CD4-positive, alpha-beta T cell (primary cell): ENCODE measurements at places on chromosomes 5 and 9.

DNA sequence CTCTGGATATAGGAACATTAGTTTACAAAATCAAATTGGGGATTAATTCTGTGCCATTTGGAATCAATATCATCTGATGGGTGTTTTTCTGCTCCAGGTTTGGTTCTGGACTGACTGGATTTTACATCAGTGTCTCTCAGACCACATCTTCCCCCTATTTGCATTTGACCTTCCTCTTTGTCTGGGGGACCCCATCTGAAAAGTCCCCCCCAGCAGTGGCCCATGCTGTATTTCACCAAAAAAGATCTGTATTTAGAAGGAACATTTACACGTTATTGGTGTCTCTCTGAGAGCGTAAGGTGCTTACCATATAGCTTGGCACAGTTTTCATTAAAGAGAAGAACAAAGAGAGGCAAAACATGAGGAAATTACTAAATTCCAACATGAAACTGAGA is 215.6 kb upstream of the CLINT1 start:
- DNase-seq = no peak

GRCh38 chr5:74289691-74290090 is 350.8 kb downstream of the ENC1 start:
- no peak for DNase-seq

DNA sequence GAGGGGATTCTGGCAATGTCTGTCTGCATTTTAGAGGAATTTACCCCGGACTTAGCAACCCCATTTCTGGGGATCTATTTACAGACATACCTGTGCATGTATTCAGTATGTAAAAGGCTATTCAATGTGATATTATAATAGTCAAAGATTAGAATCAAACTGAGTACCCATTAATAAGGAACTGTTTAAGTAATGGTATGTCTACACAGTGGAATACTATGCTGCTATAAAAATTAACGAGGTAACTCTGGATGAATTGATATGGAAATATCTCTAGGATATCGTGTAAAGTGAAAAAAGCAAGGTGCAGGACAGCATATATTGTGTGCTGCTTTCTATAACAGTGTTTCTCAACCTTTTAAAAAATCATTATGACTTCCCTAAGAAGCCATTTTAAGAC is 186.9 kb downstream of the SEMA6A start:
- DNase-seq = no peak

DNA sequence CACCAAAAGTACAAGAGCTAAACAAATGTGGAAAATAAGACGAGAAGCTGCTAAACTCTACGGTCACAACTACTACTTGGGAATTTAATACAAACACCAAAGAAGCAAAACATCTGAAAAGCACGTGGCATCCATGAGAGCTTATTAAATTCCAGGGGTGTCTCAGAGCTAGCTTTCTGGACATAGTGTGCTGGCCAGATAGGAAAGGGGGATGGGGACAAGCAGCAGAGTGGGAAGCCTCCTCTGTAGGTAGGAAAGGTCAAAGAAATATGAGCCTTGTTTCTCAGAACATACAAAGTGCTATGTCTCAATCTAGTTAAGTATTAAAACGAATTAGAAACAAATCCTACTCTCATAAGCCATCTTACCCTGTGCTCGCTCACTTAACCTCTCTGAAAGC is 51.3 kb upstream of the GOLPH3 start:
- DNase-seq = no peak

DNA sequence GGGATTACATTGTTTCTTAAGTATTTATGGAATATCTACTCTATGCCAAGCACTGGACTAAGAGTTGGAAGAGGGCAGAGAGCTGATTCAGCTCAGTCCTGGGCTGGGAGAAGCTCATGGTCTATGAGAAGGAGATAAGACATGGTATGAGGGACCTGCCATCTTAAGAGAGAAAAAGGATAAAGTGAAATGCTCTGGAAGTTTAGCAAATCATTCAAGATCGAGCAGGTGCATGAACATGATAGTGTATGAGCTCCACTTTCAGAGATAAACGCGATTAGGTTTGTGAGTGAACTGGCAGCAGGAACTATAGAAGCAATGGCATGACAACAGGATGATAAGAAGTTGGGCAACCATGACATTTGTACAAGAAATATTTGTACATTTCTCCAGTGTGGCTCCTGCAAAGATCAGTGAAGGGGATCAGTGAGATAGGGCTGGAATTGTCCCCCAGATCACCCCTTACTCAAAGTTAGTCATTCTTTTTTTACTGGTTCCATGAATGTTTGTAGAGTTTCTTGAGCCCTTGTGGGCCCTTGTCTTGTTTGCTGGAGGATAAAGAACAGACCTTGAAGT is 26.6 kb upstream of the CCDC180 start:
- DNase-seq = no peak

- DNase-seq = no peak
Measured at GRCh38 chr5:143145243-143146160, 258.0 kb downstream of the NR3C1 start.

DNA sequence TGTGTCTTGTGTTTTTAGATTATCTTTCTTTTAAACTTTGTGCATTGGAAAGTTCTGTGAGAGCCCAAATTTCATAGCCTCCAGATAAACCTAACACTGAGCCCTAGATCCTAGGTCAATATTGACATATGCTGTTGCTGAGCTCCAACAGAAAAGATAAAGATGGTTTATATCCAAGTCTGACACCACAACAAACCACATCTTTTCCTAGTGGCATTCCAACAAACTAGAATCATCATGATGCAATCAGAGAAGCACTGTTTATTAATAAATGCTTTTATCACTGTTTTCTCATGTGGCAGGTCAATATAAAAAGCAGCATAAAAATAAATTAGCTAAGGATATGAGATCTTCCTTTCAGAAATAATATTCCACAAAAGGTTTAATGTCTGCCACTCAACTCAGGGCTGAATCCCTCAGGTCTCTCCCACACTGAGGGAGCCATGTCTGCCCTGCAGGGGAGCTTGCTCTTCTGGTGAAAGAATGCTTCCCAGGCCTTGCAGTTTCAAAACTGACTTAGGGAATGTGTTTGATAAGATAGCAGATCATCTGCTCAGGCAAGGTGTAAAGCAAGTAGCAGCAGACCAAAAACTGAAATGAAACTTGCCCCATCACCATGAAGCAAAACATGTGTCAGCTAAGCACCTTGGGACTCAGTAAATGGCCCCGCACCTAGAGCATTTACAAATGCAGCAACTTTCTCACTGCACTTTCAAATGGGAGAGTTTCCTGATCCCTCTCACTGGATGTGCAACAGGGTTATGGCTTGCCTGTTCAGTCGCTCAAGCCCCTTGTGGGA is 493.0 kb downstream of the AGTPBP1 start:
- DNase-seq = no peak
